ENCODE measurements at places on chromosomes 13 and 19. TPM values are rescaled to one million over a fixed set of nuclear protein-coding genes. Genes with fewer than 3 reads are reported as not detected.

The PDX1 gene
- not detected for total RNA-seq

The MUC16 gene
- total RNA-seq = not detected

DNA sequence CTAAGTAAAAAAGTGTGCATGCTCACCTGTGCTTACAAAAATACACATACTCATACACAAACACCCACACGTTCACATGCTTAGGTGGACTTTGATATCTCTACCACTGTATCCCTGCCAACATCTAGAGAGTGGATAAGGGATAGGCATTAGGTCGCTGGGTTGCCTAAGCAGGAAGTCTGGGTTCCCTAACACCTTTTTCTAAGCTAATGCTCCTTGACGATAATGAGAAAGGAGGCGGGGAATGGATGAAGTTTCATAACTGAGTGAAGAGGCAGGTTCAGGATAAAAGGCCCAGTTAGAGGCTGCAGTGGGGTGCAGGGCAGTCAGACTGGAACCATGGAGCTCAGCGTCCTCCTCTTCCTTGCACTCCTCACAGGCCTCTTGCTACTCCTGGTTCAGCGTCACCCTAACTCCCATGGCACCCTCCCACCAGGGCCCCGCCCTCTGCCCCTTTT, 41.9 kb upstream of the CYP2A7 start:
- no peak for DNase-seq

- DNase-seq = no peak
These were observed 1277.3 kb downstream of the UQCRFS1 start for GRCh38 chr19:27935669-27936068.

- no peak for DNase-seq
These were observed 168.2 kb downstream of the TEX29 start for GRCh38 chr13:111488486-111489132.

DNA sequence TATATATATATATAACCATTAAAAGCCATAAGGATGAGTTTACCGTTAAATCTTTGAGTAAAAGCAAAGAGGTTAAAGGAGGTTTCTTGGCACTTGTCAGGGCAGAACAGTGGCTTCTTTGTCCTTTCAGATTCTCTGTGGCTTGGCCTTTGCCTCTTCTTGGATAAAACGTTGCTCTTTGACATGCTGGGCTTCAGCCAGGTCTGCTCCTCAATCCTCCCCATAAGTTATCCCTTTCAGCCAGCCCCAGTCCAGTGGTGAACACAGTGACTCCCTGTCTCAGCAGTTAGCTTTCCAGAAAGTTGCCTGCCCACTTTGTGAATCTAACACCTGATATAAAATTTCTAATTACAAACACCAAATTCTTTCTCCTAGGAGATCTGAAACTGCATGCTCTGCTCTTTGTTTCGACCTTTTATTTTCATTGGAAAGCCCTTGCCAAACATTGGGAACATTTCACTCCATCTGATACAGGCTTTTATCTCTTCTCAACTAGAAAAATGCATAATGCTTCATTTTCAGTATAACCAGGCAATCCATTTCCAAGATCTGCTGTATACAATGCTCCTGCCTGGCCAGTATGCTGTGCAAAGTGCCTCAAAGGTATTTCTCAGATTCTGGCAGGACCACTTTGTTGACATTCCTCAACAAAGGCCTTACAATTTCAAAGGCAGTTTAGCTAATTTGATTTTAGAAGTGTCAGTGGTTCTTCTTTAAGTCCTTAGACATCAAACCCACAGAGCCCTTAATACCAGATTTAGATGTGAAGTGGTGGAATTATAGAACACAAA, 16.2 kb upstream of the MED4 start:
- no peak for DNase-seq

DNA sequence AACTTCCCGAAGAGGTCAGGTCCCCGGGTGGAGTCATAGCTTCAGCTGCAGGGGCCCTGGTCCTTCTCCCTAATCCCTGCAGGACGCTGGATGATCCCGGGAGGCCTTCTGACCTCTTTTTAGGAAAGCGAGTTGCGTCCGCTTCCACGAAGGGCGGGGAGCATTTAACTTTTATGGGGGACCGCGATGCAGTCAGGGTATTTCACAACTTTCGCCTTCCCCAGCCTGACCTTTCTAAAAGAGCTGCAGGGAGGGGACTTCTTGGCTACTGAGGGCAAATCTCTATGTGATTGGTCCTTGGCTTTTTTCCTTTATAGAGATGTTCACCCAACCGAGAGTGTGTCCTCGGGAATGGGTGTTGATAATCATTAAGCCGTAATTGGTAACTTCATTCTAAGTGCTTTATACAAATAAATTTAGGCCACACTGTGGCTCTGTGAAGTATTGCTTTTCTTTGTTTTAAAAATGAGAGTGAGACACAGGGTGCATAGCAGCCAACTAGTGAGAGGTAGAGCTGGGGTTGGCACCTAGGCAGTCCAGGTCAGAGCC, 778 bp downstream of the ZNF230 start:
- DNase-seq = peak; percentile 66

All from esophagus muscularis mucosa (tissue), 4 donors.